ENCODE measurements at places on chromosomes 3 and 15. TPM values are rescaled to one million over a fixed set of nuclear protein-coding genes. Genes with fewer than 3 reads are reported as not detected.

DNA sequence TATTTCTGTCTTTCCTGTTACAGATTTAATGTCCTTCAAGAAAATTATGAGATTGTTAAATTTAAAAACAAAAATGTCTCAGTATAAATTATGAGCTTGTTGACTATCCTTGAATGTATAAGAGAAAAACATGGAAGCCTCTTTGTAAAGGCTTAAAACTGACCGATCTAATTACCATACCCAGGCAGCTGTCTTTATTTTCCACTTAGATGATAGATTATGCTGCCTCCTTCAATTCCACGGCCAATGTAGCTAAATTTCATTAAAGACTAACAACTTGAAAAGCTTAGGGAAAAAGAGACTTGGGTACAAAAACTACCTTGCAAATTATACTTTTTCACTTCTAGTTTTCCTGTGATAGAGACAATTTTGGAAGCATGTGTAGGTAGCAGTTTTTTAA, 88.3 kb downstream of the ATP10A start:
- DNase-seq: no peak

GRCh38 chr3:188338086-188338485, 184.1 kb downstream of the LPP start:
- no peak for DNase-seq

- DNase-seq: no peak
These were observed 24.5 kb downstream of the TMEM266 start for GRCh38 chr15:76084256-76084655.

GRCh38 chr3:44208086-44208485, 33.6 kb upstream of the TOPAZ1 start:
- no peak for DNase-seq

- DNase-seq: no peak
These were observed 443.9 kb upstream of the TBL1XR1 start for GRCh38 chr3:177641206-177641605.

- DNase-seq: no peak
These were observed 164.0 kb downstream of the PDCD6IP start for GRCh38 chr3:33962396-33962795.

DNA sequence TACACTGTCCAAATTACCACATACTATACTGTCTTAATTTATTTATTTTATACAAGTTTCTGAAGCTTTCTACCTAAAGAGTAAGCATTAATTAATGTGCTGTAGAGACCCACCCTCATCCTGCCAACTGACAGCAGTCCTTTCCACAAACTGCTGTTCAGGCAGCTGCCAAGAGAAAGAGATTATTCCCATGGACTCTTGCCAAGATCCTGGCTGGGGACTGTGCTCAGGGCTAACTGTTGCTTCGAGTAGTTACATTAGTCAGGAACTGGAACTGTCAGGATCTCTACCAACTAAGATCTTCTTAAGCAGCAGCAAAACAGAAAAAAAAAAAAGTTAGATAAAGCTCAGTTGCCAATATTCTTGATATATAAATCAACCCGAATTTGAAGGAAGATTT, 398.8 kb downstream of the MECOM start:
- DNase-seq: no peak

DNA sequence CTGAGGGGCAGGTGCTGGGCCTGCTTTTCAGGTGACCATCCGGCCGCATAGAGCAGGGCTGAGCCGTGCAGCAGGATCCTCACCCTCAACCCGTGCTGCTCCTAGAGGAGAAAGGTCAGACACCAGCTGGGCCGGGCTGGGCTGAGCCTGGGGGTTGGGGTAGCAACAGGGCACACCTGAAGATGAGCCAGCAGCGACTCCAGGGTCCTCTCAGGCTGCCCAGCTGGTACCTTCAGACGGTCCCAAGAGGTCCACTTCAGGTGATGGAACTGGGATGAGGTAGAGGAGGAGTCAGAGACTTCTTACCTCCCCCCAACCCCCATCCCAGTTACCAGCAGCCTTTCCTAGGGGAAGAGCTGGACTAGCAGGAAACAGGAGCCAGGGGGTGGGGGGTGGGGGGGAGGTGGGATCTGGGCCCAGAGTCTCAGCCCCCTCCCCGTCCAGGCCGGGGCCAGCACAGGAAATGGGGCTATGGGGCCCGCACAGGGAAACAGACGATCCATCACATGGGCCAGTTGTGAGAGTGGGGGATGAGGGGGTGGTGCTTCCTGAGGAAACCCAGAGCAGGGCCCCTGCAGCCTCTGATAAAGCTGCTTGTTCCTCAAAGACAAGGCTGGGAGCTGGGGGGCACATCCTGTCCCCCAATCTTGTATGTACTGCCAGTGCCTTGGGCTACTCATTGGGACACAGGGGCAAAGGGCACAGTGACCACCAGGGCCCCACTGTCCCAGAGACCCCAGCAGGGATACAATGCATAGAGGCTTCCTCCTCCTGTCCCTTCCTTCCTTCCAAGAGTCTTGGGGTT, 3.0 kb downstream of the INKA1 start:
- no peak for DNase-seq

GRCh38 chr3:111734652-111735051, 124.4 kb upstream of the PHLDB2 start:
- no peak for DNase-seq

DNA sequence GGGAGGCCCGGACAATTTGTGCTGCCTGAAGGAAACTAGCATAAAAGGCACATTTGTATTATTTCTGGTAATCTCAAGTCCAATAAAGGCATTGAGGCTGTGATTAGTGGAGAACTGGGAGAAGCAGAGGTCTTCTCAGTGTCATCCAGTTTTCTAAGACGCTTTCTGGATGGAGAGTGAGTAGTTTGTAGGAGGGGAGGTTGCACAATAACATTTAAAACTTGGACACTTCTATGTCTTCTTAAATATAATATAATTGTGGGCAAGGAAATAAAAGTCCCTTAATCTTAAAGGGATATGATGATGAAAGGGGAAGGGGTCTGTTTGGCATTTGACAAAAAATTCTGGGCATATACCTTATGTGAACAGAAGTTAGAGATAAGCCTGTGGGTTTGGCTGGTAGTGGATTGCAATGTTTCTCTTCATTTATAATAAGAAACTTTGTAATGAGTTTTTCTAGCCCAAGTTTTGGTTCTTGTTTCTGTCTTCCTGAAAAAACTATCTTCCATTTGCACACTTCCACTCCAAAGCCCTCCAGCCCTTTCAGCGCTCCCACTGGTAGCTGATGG, 291.6 kb upstream of the TGFBR2 start:
- no peak for DNase-seq

DNA sequence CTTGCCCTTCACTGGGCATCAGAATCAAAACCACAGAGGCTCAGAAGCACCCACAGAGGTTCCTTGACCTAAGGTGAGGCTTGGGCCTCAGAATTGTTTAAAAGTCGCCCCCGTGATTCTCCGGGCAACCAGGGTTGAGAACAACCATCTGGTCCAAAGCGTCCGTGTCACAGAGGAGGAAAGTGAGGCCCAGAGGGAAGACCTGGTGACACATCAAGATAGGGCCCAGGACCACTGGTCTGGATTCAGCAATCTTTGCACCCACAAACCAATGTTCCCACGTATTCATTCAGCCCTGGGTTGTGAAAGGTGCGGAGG, 272.6 kb downstream of the UACA start:
- DNase-seq: no peak

DNA sequence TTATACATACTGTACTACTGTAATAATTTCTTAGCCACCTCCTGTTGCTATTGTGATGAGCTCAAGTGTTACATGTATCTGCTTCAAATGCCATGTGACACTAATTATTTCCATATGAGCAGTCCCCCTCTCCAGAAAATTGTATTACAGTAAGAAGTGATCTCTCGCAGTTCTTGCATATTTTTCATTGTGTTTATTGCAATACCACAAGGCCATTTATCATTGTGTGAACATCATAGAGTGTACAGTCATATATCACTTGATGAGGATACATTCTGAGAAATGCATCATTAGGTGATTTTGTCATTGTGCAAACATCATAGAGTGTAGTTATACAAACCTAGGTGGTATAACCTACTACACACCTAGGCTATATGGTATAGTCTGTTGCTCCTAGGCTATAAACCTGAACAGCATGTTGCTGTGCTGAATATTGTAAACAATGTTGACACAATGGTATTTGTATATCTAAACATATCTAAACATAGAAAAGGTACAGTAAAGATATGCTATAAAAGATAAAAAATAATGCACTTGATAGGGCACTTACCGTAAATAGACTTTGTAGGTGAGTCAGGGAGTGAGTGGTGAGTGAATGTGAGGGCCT, 189.6 kb upstream of the MLF1 start:
- no peak for DNase-seq

The KY gene
- total RNA-seq: not detected

The PRICKLE2 gene
- total RNA-seq: not detected

The CFAP92 gene
- 0.45 TPM for total RNA-seq

The CACNA2D3 gene
- total RNA-seq: not detected

The ZNF774 gene
- total RNA-seq: 0.99 TPM

The SI gene
- total RNA-seq: not detected

The POTEB gene
- total RNA-seq: not detected

The RBSN gene
- 14.5 TPM for total RNA-seq

The BLM gene
- 71.9 TPM for total RNA-seq
